ENCODE measurements at places on chromosomes 5 and 9.

GRCh38 chr9:99870126-99870525 is 36.3 kb upstream of the STX17 start:
- no peak for DNase-seq

DNA sequence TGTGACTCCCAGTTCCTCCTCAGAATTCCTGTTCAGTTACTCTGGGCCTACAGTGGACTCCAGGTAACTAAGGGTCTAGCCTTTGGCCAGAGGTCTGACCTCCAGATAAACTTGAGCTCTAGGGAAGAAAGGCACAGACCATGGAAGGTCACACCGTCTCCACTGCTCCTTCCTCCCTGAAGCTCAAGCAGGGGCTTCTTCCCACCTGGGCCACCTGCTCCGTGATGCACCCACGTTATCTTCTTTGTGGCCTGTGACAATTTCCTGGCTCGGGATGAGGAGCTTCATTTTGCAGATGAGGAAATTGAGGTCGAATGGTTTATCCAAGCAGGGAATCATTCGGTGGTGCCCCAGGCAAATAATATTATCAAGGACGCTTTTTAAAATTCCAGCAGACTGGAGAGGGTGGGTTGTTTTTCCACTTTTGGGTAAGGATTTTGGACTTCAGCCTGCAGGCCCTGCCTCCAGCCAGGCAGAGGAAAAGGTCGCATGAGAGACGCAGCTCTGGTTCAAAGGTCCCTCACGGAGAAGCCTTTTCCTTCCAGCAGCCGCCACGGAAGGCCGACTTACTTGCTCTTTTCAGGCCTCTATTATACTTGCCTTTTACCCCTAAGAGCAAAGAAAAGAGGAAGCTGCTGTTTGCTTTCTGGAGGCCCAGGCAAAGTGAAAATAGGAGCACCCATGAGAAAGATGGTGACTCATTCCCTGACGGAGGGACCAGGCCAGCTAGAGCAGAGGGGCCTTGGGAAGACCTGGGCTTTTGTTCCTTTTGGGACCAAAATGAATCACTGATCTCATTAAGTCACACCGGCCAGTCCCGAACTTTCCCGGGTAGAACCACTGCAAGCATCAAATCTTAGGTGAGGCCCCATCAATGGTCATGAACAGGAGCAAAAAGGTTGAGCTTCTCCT is 22.8 kb upstream of the DUSP1 start:
- no peak for DNase-seq

GRCh38 chr9:138007566-138007917 is 130.0 kb downstream of the CACNA1B start:
- DNase-seq = no peak

DNA sequence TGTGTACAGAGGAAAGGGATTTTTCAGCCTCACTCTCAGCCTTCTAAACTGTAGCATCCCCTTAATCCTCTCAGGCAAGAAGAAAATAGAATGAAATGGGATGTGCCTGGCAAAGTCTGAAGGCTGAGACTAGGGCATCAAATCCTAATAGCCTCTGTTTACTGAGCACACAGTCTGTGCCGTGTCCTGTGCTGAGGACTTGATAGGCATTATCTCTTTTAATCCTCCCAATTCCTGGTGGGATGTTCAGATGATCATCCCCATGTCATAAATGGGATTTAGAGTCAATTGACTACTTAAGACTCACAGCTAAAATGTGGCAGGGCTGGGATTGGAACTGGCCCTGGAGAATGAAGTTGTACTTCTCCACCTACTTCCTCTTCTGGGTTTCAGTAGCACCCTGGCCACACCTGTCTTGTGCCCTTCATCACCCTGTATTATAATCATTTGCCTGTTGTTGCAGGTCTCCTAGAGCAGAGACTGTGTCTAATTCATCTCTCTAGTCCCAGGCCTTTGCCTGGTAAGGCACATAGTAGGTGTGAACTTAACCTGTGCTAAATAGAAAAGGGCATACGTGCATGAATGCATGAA is 81.0 kb downstream of the WWC1 start:
- no peak for DNase-seq

Measured in kidney (tissue), 22 donors.